ENCODE measurements at places on chromosomes 6 and 20. TPM values are rescaled to one million over a fixed set of nuclear protein-coding genes. Genes with fewer than 3 reads are reported as not detected.

SLC26A8 gene
- total RNA-seq, result not detected

GRCh38 chr20:23436681-23437080 lies 2.8 kb upstream of the CSTL1 start:
- no peak for DNase-seq
- peaks cover 18% of the 10 kb centered on the region for H3K4me1 ChIP-seq
- H3K36me3 ChIP-seq, result no peaks in the 10 kb centered on the region
- H3K27ac ChIP-seq, result peak overlapping the region; percentile 39
- H3K27me3 ChIP-seq, result no peaks in the 10 kb centered on the region

GRCh38 chr6:13365320-13365719 lies 37.0 kb upstream of the TBC1D7 start:
- no peak overlapping the region for H3K4me3 ChIP-seq
- no peak for DNase-seq
- H3K27ac ChIP-seq, result no peak overlapping the region
- H3K27me3 ChIP-seq, result no peaks in the 10 kb centered on the region
- H3K36me3 ChIP-seq, result peaks cover 13% of the 10 kb centered on the region
- H3K4me1 ChIP-seq, result peaks cover 24% of the 10 kb centered on the region

- peaks cover 32% of the 10 kb centered on the region for H3K4me1 ChIP-seq
- H3K27ac ChIP-seq, result no peak overlapping the region
- H3K27me3 ChIP-seq, result no peaks in the 10 kb centered on the region
- peaks cover 10% of the 10 kb centered on the region for H3K36me3 ChIP-seq
- no peak for DNase-seq
Measured at GRCh38 chr20:63702751-63703470, 4.9 kb downstream of the ARFRP1 start.

DNA sequence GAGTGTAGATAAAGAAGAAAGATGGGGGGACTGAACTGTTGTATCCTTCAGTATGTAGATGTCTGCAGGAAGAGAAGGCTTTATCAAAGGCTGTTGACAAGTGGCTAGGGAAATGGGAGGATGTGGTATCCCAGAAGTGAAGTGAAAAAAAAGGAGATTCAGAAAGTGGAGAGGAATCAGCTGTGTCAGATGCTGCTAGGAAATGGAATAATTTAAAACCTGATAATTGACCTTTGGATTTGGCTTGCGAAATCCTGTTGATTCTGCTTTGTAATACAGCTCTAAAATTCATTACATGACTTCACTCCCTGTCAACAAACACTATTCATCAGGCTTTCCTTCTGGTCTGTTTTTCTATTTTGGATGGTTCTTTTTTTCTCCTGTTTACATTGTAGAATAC lies 41.7 kb downstream of the PHF3 start:
- no peaks in the 10 kb centered on the region for H3K27me3 ChIP-seq
- H3K4me3 ChIP-seq, result no peak overlapping the region
- H3K36me3 ChIP-seq, result peaks cover 28% of the 10 kb centered on the region
- no peaks in the 10 kb centered on the region for H3K4me1 ChIP-seq
- DNase-seq, result no peak

DNA sequence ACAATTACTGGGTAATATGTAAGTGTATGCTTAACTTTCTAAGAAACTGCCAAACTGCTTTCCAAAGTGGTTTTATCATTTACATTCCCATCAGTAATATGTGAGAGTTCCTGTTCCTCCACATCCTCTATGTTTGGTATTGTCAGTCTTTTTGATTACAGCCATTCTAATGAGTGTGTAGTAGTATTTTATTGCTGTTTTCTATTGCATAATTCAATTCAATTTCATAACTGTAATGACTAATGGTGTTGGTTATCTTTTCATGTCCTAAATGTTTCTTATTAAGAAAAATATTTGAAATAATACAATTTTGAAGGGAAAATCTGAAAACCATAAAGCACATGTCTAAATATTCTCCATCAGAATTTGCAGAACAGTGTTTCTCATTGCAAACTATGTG lies 119.3 kb downstream of the MAP3K7 start:
- H3K4me3 ChIP-seq, result no peak overlapping the region
- DNase-seq, result no peak
- H3K27ac ChIP-seq, result no peak overlapping the region
- H3K27me3 ChIP-seq, result no peaks in the 10 kb centered on the region
- no peaks in the 10 kb centered on the region for H3K36me3 ChIP-seq

Measured in esophagus squamous epithelium (tissue), 5 donors.